ENCODE measurements at places on chromosomes 7 and 10. TPM values are rescaled to one million over a fixed set of nuclear protein-coding genes. Genes with fewer than 3 reads are reported as not detected.

DNA sequence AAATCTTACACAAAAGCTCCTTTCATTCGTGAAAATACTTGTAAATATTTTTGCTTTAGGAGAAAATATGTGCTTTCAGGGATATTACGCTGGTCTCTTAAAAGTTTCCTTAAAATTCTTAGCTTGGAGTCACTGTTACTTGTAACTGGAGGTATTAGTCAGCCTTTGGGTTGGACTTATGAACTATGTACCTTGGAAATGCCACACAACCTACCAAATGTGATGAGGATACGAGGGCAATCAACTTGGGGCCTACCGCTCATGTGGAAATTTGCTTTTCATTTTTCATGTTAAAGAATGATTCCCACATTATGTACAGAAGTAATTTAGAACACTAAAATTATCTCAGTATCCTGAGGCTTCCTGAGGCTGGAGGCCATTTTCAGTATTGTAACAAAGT is 23.1 kb downstream of the SPAM1 start:
- no peak for DNase-seq

The EIF3B gene
- total RNA-seq = 107 TPM

The DCLRE1A gene
- 10.0 TPM for total RNA-seq

GRCh38 chr7:18754766-18755165 is 259.2 kb downstream of the HDAC9 start:
- DNase-seq = no peak

DNA sequence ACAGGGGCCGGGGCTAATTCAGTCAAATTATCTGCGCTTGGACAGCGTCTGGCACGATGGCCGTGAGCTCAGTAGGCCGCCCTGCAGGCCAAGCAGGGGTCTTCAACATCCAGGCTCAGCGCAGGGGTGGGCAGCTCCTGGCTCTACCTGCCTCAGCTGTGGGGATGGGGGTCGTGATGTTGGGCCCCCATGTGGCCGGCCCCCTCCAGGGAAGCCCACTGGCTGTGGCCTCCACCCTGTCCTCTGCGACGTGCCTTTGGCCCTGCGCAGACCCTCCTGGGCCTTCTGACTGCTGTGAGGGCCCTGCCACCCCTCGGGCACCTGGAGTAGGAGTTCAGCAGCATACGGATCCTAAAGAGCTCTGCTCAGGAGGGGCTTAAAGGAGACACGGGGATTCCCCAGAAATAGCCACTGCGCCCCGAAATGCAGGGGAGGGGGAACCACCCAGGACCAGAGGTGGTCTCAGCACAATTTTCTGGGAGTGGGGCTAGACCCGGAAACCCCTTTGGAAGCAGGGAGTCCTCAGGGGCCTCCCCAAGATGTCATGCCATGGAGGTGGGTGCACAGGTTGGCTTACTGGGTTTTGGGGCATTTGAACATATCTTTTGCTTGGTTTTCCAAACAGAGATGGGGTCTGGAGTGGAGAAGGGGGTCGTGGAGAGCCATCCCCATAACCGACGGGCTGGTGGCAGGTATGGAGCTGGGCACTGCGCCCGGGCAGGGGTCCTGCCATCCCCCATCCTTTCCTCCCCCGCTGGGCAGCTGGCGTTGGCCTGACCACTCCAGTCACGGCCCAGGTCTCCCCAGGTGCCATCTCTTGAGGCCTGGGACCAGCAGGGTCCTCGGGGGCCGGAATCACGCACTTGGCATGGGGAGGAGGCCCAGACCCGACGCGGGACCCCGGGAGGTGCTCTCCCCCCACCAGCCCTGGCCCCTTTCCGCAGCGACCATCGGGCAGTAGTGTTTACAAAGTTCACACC is 4.0 kb upstream of the ADAP1 start:
- DNase-seq = no peak

The HEPACAM2 gene
- total RNA-seq = not detected

- DNase-seq = no peak
Measured at GRCh38 chr10:79079490-79080355, 11.0 kb downstream of the ZMIZ1 start.

The TEX36 gene
- not detected for total RNA-seq

Data from adrenal gland (tissue), 19 donors.